ENCODE measurements at places on chromosomes 11 and 22.

DNA sequence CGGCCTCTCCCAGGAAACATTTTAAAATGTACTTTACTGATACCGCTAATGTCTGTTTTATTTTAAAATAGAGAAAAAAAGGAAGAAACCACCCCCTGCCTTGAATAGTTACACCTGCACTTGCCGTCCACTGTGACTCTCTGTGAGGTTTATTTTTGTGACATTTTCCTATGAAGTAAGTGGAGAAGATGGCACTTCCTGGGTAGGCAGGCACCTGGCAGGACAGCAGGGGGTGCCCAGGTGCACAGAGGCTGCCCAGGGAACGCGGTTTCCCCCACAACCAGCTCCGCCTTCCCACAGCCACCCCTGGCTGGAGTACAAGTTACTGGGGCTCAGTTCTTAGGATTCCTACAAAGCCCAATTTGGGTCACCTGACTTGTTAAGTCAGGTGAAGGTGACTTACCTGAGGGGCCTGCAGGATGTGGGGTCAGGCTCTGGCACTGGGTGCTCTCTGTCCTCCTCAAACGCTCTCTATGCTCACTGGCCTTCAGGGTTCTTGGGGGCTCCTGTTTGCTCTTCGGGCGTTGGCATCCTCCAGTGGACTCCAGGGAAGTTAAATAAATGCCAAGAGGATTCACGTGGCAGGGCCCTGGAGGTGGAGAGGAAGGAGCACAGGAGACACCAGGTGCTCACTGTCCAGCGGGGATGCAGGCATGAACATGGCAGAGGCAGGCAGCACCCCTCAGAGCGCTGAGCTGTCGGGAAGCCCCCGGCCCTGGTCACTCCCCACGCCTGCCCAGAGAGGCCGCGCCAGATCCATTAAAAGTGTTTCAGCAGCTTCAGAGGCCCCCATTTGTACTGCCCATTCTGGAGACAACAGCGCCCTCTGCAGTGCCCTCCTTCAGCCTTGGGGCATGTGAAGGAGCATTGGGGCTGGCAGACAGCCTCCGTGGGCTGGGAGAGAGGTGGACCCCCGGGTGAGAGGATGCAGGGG is 1021.2 kb downstream of the TBC1D22A start:
- no peak for DNase-seq

DNA sequence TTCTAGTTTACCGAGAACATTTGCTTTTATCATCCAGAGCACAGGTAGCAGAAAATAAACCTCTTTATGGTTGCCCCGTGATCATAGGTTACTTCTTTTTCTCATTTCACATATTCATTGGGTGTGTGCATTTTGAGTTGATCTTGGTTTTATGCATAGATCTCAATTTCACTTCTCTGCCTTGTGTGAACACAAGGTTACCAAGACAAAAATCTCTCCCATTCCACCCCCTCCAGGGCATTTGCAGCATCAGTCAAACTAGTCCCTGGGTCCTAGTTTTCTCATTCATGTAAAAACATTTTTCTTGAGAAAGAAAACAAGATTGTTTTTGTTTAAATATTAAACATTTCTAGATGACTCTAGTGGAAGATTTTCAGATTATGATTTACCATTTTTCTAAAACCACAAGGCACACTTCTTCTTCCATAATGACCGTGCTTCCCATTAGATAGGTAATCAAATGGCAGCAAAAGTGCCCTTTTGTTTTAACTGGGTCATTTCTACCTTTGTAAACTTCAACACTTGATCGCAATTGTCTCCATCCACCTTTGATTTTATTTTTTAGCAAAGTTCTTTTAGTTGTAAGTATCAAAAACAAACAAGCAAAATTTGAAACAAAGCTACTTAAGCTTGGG is 526.6 kb upstream of the CADM1 start:
- no peak for DNase-seq

GRCh38 chr11:69727266-69727665 is 23.4 kb upstream of the FGF19 start:
- DNase-seq, result no peak

DNA sequence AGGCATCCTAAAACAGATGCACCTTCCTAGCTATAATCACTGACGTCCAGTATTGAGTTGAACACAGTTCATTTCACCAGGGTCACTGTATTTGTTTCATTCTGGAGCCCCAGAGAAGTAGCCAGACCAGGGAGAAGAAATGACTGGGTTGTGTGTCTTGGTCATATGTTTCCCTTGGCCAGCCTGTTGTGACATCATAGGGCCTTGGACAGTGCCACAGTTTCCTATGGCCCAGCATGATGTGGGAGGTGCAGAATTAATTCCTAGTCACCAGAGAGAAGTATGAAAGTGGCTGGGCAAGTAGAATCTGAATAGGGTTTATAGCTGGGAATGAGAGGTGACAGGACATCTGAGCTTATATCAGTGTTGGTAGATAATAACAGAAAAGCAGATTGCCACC is 84.0 kb upstream of the ZBED5 start:
- no peak for DNase-seq

- DNase-seq, result no peak
Observed at GRCh38 chr11:93458286-93458685, 84.9 kb downstream of the SMCO4 start.

- peak; percentile 27 for DNase-seq
Observed at GRCh38 chr11:35236667-35237003, 97.7 kb downstream of the CD44 start.

- DNase-seq, result no peak
Observed at GRCh38 chr11:105953886-105954285, 68.2 kb downstream of the MSANTD4 start.

- DNase-seq, result no peak
Observed at GRCh38 chr22:27845644-27846043, 44.1 kb upstream of the MN1 start.

DNA sequence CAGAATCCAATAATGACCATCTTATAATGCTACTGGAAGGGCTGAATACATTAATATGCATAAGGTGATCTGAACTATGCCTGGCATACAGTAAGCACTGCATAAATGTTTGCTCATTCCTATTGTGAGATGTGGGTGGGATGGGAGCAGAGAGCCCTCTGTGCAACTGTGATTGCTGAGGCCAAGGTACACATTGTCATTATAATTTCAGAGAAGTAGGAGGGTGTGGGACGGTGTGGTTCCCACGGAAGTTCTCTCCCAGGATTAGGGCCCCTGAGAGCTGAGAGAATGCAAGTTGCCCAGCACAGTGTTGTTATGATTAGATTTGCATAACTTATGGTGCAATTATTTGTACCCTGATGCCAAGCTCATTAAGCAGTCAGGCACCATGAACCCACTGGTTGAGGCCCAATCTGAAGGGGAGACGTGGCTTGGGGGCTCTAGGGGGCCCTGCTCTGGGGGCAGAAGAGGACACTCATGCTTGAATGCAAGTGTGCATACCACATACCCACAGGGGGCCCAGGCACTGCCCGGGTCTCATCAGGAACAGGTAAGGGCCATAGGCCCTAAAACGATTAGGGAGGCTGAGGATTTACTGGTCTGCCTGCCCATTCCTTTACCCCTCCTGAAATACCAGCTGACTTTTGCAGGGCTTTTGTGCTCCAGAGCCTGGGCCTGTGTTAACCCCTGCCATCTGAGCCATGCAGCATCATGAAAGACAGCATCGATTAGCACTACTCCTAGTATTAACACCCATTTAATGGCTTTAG is 72.8 kb downstream of the THAP12 start:
- no peak for DNase-seq

DNA sequence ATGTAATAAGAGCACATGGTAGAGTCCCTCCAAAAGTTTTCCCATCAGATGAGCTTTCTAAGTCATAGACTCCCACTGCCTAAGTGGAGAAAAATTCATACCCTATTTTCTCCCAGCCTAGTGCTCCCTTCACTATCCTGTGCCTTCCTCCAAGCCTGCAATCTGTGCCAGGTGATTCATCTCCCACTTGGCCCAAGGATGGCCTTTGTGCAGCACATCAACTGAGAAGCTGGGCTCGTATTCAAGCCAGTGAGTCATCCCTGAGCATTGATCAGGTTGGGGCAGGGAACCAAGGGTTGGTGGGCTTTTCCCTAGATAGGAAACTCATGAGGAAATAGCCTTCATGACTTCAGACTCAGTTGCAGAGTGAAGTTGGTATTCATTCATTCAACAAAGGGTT is 64.6 kb downstream of the PANX1 start:
- DNase-seq, result no peak

DNA sequence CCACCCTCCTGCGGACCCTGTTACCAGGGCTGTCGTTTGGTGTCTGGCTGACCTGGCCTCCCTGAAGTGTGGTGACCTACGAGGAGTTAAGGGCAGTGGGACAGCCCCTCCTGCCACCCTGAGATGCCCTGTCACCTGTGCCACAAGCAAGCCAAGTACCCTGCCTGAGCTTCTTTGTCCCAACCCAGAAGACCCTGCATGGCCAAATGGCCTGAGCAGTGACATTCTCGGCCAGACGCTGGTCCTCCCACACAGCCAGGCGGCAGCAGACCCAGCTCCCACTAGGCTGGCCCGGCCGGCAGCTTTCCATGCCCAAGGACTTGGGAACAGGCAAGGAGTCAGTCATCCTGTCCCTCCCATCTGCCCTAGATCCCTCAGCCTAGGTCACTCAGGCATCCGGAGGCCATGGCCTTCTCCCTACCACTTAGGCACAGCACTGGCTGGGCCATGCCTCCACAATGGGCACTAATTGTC is 7.6 kb downstream of the ARVCF start:
- no peak for DNase-seq

DNA sequence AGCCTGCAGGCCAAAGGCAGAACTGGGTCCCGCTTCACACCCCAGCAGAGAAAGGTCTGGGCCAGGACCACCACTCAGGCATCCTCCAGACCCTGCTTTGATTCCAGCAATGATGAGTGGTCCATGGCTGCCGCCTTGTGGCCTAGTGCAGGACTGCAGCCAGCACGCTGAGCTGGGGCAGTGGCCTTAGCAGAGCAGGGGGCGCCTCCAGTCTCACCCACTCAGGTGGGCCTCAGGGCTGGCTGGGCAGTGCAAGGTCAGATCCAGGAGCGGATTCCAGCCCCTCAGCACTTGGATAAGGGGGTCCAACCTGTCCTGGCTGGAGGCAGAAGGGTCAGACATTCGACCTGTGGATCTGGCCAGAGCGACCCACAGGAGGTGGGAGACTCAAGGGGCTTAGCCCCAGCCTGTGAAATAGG is 9.6 kb upstream of the PDE2A start:
- DNase-seq, result peak; percentile 19

- no peak for DNase-seq
Observed at GRCh38 chr11:75677275-75677674, 8.4 kb upstream of the MAP6 start.

- no peak for DNase-seq
Observed at GRCh38 chr11:60161107-60161506, 21.8 kb downstream of the MS4A6A start.

DNA sequence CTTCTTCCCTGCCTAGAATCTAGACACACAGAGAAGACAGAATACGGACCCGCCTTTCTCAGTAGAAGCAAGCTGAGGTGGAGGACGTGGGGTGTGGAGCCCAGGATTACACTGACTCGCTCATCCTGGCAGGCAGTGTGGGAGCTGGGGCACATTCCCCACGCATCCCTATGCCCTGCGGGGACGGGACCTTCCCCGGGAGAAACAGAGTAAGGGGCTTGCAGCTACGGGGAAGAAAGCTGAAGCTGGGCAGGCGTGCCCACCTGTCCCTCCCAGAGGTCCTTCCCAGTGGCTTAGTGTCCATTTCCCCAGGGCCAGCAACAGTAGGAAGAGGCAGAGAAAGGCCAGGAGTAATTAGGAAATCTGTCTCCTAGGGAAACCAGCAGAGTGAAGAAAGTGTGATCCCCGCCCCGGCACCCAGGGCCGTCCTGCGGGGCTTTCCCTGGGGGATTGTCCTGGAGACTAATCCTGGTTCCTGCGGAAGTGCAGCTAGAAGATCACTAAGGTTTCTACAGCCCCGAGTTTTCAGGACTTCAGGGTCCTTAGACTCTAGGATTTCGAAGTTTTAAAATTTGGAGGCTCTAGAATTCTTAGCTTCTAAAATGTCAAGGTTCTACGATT is 7.8 kb downstream of the DNAJB13 start:
- no peak for DNase-seq

DNA sequence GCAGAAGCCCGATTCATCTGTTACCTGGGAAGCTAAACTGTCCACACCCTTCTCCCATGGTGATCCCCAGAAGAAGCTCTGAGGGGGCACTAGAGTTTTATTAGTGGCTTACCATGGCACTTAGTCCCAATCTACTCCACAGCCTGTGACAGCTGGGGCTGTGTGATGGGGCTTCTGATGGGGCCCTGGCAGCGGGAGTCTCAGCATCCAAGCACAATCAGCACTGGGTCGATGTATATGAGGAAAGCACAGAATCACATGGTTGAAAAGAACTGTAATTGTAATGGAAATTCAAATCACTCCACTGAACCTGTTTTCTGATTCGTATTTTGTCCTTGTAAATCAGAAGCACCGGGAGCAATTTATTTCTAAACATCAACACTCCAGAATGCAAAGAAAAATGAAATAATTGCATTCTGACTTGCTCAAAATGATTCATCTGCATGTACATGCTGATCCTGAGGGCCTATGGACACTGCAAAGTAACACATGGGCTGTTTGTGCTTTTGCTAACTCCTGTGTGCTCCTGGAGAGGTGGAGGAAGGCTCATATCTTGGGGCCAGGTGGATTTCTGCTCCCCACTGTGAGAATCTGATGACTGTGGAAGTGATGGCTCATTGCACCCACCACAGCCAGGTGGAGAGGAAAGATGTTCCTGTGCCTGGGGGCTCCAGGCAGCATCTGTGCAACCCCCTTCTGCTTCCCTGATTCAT is 203.0 kb downstream of the KIRREL3 start:
- DNase-seq, result no peak

GRCh38 chr11:112962579-112963367 is 1.6 kb downstream of the NCAM1 start:
- DNase-seq, result peak; percentile 82

DNA sequence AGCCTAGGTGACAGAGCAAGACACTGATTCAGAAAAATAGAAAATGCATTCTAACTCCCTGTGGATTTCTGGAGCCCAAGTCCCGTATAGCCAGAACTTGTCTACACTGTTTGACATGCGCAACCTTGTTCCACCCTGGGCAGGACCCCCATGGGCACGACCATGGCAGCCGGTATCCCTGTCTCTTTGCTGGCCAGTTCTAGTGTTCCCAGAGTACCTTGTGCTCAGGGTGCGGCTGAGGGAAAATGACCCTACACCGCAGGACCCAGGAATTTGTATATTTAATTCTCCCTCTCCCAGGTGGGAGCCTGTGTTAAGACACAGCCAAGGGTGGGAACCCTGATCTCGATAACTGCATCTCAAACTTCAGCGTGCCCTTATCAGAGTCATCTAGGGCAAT is 36.7 kb upstream of the RIC3 start:
- no peak for DNase-seq

DNA sequence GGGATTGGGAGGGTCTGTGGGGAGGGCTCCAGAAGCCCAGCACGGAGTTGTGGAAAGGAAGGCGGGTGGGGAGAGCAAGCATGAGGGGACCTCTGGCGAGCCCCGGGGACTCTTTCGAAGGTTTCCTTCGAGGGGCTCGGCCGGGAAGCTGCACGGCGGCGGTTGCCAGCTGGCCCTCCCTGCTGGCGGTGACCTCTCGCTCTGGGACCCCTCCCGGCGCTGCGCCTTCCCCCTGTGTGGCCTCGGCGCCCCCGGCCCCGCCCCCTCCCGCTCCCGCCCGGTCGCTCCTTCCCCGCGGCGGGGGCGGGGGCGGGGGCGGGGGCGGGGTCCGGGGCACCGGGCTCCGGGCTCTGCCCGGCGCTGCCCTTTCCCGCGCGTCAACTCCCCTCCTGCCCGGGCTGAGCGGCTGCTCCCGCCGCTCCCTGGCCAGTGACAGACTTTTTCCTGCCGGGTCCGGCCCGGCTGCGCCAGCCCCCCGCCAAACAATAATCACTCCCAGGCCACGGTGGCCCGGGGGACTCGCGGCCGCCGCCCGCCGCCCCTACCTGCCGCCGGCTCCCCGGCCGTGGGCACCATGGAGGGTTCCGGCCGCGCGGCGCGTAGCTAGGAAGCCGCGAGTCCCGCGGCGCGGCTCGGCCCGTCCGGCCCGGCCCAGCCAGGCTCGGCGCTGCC is 941 bp downstream of the CLCF1 start:
- no peak for DNase-seq
